ENCODE measurements at places on chromosomes 1 and 21.

GRCh38 chr1:118081387-118081786 lies 103.6 kb downstream of the SPAG17 start:
- no peak for DNase-seq

DNA sequence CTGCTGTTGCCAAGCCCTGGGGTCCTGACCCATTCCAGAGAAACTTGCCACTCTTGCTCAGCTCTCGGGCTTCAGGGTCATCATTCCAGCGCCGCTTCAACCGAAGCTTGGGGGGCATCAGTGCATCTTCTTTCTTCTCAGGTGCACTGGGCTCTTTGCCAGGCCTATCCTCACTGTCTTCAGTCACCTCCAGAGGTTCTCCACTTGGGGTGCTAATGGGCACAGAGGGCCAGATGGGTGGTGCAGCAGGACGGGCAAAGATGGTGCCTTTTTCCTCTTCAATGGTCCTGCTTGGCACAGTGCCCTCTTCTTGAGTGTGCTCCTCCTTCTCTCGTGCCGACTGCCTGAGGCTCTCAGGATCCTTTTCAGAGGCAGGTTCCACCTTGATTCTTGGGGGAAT lies 13.3 kb downstream of the ETV3 start:
- no peak for DNase-seq

DNA sequence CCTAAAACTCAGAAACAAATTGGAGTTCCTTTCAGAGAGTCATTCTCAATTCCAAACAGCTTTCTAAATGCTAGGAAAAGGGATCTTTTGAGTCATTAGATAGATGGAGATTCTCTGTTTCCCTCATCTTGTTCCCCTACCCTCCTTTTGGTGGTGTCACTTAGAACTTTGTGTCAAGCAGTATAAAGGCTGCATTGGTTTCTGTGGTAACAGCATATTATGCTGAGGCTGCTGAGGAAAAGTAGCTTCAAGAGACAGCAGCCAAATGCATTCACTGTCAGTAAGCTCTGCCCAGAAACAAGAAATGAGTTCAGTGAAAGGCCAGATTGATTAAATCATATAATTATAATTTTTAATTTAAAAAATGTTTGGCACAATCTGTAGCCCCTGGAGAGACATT lies 144.1 kb downstream of the LRRC40 start:
- no peak for DNase-seq

DNA sequence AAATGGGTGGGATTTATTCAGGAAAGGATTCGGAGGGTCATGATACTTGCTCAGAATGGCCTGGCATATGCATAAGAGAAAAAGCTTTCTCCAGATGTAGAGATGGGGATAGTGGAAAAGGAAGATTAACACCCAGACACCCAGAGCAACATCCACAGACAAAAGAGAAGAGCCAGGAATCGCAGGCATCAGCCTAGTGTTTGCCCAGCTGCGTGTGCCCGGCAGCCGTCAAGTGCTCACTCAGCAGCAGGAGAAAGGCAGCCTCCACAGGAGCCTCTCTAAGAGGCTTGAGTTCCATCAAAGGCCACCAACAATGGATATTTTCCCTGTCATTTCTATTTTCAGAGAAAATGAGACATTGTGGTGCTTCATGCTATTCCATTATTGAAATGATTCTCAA lies 54.7 kb downstream of the NTPCR start:
- DNase-seq = no peak

DNA sequence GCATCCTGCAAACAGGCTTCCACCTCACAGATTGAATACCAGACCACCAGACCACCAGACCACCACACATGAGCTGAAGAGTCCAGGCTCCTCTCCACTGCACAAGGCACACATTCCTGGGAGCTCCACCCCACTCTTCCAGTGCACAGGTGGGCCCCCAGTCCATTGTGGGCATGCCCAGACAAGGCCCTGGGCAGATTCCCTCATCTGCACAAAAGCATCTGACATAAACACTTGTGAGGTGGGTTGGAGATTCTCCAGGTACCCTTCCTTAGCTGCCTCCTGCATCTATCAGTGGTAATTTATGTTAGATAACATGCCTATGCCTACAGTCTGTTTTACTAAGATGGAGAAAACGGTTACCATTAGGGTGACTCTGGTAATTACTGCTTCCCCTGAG lies 11.6 kb upstream of the CTBS start:
- DNase-seq = no peak

DNA sequence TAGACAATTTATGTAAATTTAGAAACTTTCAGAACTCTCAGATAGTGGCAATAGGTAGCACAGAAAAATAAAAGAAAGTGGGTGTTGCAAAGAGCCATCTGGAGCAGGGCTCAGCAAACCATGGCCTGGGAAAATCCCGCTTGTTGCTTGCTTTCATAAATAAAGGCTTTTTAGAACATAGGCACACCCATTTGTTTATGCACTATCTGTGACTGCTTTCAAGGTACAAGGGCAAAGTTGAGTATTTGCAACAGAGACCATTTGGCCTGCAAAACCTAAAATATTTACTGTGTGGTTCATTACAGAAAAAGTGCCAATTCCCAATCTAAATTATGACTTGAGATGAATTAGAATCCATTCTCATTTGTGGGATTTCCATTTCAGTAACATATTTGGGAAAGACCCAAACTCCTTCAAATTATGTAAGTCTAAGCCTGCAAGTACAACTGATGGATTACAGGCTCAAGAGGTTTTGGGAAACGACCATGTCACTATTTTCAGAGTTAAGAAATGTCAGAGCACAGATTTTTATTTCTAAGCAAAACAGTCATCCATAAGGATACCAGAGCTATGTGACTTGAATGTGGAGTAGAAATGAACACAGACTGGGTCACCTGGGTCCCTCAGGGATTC lies 43.5 kb upstream of the DPT start:
- DNase-seq = no peak

- DNase-seq = no peak
These were observed 518 bp downstream of the NCMAP start for GRCh38 chr1:24556414-24556795.

- no peak for DNase-seq
These were observed 38.8 kb downstream of the RIPK4 start for GRCh38 chr21:41727784-41728763.

GRCh38 chr1:119291611-119292206 lies 76.9 kb upstream of the HAO2 start:
- no peak for DNase-seq

DNA sequence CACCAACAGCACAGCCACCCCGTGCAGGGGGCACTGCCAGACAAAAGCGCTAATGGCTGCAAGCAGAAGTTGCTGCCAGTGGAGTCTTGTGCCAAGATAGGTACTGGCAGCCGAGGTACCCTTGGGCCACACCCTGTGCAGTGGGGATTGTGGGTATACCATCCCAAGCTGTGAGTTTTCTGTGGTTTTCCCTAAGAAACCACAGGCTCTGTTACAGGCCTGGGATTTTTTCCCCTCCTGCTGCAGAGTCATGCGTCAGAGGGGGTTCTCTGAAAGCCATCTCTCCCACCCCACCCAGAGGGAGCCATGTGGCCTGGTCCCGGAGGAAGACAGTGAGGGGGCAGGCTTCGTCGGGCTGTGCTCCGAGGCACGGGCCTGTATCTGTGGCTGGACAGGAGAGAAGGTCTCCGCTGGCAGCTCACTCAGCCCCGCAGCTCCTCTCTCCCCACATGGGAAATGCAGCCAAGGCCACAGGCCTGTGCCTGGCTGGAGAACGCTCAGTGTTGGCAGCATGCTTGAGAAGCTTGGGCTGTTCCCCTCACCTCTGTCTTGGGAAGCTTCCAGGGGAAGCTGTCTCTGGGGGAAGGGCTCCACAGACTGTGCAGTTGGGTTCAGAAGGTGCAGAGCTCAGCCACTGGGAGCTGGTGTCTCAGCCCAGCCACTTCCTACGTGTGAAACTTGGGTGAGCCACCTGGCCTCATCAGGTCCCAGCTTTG lies 42.5 kb downstream of the NEK2 start:
- no peak for DNase-seq

DNA sequence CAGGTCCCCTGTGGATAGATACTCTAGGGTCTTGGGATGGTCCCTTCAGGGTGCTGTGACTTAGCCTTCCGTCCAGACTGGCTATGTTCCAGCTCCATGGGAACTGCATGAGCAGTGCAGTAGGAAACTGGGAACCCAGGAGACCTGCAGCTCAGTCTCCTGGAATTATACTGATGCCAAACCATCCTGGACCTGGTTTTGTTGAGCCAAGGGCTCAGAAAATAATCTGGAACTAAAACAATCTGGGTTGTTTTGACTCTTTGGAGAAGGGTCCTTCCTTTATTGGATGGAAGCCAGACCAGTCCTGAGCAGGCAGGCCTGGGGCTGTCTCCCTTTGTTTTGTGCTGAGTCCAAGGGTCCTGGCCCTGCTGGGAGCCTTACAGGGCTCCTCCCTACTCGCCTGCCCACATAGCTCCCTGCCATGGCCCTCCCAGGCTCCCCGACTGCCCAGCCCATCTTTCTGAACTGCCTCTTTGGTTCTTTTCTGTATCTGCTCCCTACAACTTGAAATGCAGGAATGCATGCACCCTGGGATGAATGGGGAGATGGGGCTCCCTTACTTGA lies 1.2 kb downstream of the IPO13 start:
- no peak for DNase-seq

DNA sequence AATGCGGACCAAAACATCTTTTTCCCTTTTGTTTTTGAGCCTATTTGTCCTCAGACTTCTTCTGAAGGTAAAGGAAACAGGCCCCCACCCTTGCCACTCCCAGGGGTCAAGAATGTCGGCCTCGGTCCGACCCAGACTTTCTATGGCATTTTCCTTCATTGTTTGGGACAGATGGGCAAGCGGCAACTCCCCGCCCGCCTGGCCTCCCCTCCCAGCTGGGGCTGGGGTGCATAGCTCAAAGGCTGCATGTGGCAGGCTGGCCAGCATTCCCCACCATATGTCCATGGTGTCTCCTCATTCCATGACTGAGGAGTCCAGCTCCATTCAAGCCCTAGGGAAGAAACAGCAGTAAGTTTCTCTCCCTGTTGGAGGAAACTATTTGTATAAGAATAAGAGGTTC lies 29.4 kb upstream of the TSPEAR start:
- no peak for DNase-seq

GRCh38 chr1:92756537-92756936 lies 28.4 kb downstream of the EVI5 start:
- no peak for DNase-seq

GRCh38 chr1:2067393-2067792 lies 17.2 kb downstream of the PRKCZ start:
- DNase-seq = no peak

GRCh38 chr1:16073490-16074119 lies at the start of gene FAM131C:
TSS of gene FAM131C (minus strand) at chr1:16073651. CDS start at chr1:16073442, 209 bp downstream.
- DNase-seq = peak; percentile 48

GRCh38 chr1:38587766-38588165 lies 271.8 kb downstream of the RRAGC start:
- no peak for DNase-seq

DNA sequence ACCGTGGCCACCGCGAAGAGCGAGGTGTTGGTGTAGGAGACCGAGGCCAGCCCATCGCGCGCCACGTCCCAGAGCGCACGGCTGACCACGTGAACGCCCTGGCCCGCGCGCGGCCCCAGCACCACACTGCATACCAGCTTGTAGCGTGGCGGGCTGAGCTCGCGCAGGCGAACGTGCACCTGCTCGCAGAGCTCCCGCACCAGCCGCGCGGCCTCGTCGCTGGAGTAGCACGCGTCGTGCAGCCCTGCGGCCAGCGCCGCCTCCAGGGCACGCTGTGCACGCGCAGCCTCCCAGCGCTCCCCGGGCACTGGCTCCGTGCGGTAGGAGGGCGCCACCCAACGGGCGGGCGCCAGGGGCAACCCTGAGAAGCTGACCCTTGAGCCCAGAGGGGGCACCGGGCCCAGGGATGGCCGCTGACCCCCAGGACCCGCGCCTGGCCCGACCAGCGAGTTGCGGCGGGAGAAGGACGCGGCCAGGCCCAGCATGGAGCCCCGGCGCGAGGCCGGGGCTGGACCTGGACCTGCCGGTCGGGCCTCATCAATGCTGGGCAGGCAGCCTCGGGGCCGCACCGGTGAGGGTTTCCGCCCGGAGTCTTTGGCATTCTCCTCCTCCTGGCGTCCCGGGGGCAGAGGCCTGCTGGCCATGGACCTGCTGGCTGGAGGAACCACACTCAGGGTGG lies 987 bp downstream of the DYNLT4 start:
- DNase-seq = no peak
